EH (cell line): ENCODE measurements at places on chromosomes 7 and 10.

DNA sequence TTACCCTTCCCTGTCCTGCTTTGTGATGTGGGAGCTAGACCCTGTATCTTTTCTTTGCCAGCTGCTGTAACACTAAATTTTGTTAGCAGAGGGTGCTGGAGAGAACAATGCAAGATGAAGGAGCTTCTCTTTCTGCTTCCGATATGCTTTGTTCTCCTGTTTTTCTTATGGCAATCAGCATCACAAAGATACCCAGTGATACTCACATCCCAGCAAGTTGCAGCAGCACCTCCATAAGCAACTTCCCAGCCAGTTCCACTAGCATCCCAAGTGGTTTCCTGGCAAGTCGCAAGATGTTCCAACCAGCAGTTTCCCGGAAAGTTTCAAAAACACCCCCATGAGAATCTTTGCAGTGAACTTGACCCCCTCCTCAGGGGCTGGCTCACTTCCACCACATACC lies 148.6 kb downstream of the IMMP2L start:
- DNase-seq = no peak

- no peak for DNase-seq
These were observed 63.0 kb downstream of the TCERG1L start for GRCh38 chr10:131248376-131249165.

- no peak for DNase-seq
These were observed 81.3 kb downstream of the ZRANB1 start for GRCh38 chr10:125023255-125023654.

DNA sequence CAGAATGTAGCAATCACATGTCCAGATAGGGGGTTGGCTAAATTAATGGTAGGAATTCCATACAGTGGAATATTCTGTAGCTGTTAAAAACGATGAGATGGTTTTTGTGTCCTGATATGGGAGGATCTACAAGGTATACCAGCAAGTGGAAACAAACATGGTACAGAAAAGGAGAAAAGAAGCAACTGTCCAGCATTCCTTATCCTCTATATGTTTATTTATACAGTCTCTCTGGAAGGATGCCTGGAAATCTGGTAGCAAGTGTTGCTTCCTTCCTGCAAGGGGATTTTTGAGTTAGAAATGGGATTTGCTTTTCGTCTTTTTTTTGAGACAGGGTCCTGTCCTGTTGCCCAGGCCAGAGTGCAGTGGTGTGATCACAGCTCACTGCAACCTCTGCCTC lies 19.3 kb downstream of the IL15RA start:
- peak; percentile 82 for DNase-seq

GRCh38 chr10:25952857-25953256 lies 18.8 kb downstream of the MYO3A start:
- no peak for DNase-seq

GRCh38 chr7:38335128-38335491 lies 61.7 kb upstream of the TARP start:
- DNase-seq = no peak

GRCh38 chr10:7265396-7266123 lies 145.3 kb downstream of the SFMBT2 start:
- DNase-seq = no peak

DNA sequence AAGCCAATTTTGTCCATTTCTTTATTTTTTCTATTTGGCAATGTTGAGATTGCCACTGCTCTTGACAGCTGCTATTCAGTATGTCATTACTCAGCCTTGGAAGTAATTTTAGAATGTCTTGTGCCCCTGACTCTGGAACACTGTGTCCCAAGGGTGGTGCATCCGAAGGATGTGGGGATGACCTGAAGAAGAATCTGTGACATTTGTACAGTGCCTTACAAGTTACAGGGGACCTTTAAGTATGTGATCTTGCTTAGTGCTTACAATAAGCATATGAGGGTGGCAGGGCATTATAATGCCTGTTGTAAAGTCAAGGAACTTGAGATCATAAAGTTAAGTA lies 239.5 kb downstream of the REEP3 start:
- DNase-seq = no peak

DNA sequence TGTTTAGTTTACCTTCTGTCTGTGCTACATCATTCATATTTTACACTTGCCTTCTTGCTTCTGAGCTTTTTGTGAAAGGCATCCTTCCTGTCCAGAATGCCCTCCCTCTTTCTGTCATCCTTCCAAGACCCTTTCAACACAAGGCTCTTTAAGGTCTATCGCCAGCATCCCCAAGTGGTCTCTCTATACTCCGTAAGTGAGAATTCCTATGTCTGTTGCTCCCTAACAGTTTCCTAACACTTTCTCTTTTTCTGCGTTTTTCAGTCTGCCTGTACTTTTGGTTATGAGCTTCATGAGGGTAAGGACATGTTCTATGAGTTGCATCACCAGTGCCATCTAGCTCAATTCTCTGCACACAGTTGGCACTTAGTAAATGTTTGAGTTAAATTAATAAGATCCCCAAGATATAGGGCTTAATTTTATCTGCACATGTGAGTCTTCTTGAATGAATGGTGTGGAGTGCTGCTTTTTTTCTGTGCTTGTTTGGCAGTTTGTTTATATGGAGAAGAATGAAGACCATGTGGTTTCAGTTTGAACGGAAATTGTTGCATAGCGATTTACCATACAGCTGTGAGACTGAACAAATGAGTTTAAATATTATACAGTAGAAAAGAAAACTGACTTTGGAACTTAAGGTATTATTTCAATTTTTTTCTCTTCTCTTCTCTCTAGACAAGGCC lies 29.4 kb downstream of the RABGEF1 start:
- peak; percentile 70 for DNase-seq

- no peak for DNase-seq
These were observed 27.5 kb upstream of the RELN start for GRCh38 chr7:104017001-104017400.

- DNase-seq = peak; percentile 36
These were observed 320.1 kb upstream of the NFE2L3 start for GRCh38 chr7:25831831-25832411.

DNA sequence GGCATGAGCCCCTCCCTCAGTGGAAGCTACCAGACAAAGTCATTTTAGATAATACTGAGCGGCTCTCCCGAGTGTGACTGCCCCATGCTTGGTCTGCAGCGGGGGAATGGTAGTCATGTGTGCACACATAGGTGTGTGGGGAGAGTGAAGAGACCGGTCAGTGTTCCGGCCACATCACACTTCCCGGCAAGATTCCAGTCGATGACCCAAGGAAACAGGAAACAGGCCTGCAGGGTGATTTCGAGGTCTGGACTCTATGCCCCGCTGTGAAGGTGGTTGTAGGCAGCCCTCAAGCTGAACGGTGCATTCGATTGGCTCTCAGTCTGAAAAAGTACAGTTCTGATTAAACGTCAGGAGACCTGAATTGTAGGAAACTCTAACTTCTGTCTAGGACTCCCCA lies 73.2 kb downstream of the SYPL1 start:
- no peak for DNase-seq

GRCh38 chr10:61262486-61263261 lies 190.5 kb downstream of the TMEM26 start:
- DNase-seq = peak; percentile 81

GRCh38 chr10:67476201-67476600 lies 219.8 kb downstream of the CTNNA3 start:
- no peak for DNase-seq

DNA sequence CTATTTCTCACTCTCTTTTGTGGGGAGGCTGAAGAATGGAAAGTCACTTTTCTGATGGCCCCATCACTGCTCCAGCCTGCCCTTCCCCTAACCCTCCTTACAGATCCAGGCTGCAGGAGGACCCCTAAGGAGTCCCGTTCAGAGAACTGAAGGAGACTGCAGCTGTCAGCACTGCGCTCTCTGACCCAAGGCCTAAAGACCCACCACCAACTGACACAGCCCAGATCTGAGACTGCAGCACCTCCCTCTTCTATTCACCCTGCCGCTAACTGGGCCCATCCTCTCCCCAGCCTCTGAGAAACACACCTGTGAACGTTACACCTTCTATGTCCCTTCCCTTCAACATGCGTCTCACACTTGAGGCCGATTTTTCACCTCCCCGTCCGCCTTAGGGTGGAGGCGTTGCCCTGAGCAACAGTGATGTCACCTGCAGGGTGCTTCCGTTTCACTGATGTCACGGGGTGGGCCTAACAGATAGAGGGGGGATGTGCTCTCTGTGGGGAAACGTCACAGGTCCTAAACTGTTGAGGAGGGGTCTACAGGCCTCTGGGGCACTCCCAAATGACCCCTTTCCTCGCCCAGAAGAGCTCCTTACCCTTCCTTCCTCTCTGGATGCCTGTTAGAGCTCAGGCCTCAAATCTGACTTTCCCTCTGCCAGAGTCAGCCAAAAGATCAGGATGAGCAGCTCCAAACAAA lies 5.1 kb downstream of the ITPRIP start:
- no peak for DNase-seq

GRCh38 chr7:1567896-1568510 lies 1.8 kb downstream of the PSMG3 start:
- DNase-seq = peak; percentile 73

- no peak for DNase-seq
These were observed 5.5 kb downstream of the ZP3 start for GRCh38 chr7:76430211-76430610.

DNA sequence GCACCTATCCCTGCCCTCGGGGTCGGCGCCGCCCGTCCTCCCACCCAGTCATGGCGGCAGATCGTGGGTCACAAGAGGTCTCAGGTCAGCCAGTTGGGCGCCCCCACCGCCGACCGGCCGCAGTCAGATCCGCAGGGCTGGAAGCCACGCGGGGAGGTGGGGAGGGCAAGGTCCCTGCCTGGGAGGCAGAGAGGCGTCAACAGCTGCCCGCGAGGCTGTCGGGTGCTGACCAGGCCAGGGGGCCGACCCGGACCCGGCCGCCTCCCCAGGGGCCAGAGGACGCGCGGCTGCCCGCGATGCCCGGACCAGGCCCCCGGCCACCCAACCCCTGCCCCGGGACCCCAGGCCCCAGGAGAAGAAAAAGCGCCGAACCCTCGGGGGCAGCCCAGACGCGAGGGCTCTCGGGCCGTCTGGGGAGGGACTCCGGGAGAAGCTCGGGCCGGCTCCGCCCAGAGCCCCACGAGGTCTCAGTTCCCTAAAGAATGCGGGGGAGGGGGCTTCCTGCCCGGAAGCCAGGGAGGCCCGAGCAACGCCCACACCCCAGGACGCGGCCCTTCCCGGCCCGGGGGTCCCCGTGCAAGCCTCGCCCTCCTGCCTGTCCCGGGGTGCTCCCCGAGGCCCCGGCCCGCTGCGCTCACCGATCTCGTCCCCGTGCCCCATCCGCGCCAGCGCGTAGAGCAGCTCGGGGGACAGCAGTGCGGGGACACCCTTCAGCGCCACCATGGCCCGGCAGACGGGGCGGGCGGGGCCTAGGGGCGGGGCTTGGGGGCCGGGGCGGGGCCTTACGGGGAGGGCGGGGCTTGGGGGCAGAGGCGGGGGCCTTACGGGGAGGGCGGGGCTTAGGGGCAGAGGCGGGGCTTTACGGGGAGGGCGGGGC lies at the start of gene FUOM:
Gene FUOM (minus strand): TSS at position 735 of the 877 bp plus-strand sequence. CDS start 12 bp downstream, at position 723.
- peak; percentile 69 for DNase-seq

GRCh38 chr7:2959103-2959680 lies 84.5 kb downstream of the CARD11 start:
- no peak for DNase-seq

- DNase-seq = no peak
These were observed 17.2 kb upstream of the MEOX2 start for GRCh38 chr7:15703732-15704131.

GRCh38 chr10:35532141-35532540 lies 73.0 kb upstream of the GJD4 start:
- peak; percentile 35 for DNase-seq

GRCh38 chr10:124595143-124595883 lies 133.7 kb downstream of the LHPP start:
- DNase-seq = no peak

GRCh38 chr10:7410301-7410861 lies 453 bp downstream of the SFMBT2 start:
- peak; percentile 5 for DNase-seq

GRCh38 chr7:134388336-134389019 lies 70.4 kb downstream of the AKR1B1 start:
- no peak for DNase-seq

DNA sequence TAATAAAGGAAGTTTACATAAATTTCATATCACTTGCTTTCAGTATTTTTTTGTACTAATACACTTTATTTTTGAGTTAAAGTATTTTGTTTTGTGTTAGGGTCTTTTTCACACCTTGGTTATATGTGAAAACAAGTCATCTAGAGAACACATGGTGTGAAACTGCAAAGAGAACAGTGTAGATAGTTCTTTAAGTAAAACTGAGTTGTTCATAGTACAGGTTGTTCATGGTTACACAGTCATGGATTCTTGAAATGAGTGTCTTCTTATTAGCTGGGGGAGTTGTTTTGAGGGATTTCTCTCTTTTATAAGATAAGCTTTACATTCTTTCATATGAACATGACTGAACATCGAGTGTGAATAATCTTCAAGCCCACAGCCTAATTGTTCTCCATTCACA lies 244.2 kb downstream of the THSD7A start:
- no peak for DNase-seq

GRCh38 chr7:1885465-1886226 lies 215.6 kb downstream of the ELFN1 start:
- no peak for DNase-seq
